ENCODE measurements at places on chromosomes 3 and 15. TPM values are rescaled to one million over a fixed set of nuclear protein-coding genes. Genes with fewer than 3 reads are reported as not detected.

The AADACL2 gene
- total RNA-seq = not detected

GRCh38 chr3:58898513-58898912 is 151.3 kb downstream of the CFAP20DC start:
- DNase-seq = no peak

GRCh38 chr3:153856932-153857331 is 264.3 kb upstream of the ARHGEF26 start:
- DNase-seq = no peak

GRCh38 chr3:194259982-194260766 is 91.0 kb downstream of the CPN2 start:
- no peak for DNase-seq

DNA sequence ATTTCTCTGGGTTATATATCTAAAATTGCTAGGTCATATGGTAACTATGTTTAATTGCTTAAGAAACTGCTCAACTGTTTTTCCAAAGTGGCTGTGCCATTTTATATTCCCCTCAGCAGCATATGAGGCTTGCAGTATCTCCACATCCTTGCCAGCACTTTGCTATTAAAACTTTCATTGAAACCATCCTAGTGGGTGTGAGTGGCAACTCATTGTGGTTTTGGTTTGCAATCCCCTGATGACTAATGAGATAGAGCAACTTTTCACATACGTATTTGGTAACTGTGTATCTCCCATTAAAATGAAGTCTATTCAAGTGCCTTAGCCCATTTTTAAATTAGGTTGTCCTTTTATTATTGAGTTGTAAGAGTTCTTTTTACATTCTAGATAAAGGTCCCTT is 17.3 kb downstream of the KPNA1 start:
- no peak for DNase-seq

DNA sequence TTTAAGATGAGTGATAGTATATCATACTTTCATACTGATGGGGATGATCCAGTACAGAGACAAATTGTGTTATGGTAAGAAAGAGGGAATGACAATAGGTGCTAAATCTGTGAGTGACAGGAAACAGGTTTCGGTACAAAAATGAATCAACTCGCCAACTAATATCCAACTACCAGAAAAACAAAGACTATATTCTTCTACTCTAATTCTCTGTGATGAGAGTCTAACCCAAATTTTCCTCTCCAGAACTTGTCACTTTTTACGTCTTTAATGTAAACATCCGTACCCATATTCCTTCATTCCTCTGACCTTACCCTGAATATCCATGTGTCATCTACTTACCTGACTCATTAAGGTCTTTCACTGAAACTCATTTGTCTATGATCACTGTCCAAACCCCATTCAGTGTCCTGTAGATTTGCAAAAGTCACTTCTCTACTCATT is 39.6 kb downstream of the SCAPER start:
- no peak for DNase-seq

DNA sequence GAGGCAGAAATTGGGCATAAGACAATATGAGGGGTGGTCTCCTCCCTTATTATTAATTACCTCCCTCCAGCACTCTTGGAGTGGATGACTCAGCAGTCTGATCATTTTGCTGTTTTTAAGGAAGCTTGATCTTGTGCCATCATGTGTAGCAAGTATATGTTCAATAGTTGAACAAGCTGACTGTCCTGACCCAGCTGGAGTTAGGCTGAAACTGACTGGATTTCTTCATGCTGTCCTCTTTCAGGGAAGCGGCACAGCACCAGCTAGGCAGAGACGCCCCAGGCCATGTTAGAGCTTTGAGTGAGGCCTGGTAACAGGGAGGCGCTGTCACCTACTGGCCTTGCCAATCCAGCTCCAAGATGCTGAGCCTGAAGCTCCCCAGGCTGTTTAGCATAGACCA is 54.4 kb upstream of the KIF23 start:
- DNase-seq = no peak

- DNase-seq = no peak
Observed at GRCh38 chr15:39578851-39579486, 1.9 kb upstream of the THBS1 start.

- no peak for DNase-seq
Observed at GRCh38 chr15:61820951-61821350, 239.3 kb downstream of the VPS13C start.

DNA sequence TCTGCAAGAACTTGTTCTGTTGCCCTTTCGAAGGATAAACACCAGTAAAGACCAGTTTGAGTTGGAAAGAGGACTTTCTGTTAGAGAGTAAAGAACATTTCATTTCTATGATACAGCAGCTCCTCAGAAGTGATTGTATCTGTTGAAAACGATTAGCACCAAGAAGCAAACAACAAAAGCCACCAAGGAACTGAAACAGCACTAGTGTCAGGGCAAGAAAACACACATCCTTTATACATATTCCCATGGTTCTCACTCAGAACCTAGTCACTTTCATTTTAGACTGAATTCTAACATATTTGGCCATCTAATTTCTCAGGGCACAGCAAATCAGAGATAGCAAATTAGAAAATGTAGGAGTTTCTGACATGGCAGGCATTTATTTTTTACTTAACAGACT is 116.1 kb downstream of the ATP1B3 start:
- DNase-seq = no peak

DNA sequence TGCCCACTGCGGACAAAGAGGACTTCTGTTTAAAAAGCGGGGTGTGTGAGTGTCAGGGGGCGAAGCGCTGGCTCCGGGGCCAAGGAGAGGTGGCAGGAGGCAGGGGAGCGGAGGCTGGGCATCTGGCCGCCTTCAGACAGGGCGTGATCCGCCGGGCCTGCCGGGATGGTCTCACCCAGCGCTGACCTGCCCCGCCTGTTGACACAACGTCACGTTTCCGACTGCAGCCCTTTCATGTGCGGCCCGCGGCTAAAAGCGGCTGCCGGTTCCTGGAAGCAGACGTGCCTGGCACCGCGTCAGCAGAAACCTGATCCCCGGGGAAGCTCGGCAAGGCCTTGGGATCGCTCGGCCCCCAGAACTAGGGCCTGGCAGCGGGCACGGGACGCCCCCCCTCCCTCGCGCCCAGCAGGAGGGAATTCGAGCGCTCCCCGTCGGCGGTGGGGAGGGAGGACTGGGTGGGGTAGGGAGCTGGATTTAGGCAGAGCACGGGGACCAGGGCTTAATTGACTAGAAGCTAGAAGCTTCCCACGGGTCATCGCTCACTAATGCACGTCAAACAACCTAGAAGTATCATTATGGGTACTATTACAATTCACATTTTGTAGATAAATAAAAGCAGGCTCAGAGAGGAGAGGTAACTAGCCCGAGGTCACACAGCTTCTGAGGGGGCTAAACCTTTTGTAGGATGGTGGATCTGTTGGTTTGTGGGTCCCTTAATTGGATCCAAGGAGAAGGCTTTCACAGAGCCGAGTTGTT is 7.7 kb downstream of the BHLHE40 start:
- DNase-seq = peak; percentile 99

GRCh38 chr3:66494959-66495667 is 5.7 kb downstream of the LRIG1 start:
- no peak for DNase-seq

- DNase-seq = no peak
Observed at GRCh38 chr3:56154297-56154696, 314.0 kb downstream of the ERC2 start.

DNA sequence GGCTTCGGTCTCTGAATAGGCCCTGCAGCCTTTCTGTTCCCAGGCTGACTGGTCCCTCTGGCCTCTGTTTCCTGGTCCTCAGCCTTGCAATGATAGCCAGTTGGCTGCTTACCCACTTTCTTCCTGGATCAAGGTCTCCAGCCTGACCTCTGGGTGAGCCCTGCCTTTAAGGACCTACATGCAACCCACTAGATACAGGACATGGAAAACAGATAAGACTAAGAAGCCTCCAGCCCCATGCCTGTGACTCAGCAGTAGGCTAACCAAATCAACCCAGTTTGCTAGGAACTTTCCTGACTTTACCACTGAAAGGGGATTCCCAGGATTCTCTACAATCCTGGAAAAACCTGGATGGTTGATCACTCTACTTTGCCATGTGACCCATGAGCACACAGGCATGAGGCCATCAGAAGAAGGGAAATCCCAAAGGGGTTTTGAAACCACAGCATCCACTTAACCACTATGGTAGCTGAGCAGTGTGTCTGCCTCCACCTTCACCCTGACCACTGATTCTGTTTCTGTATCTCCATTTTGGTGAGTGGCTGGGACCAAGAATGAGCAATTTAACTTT is 188.1 kb downstream of the CHST2 start:
- no peak for DNase-seq

Data from pancreas (tissue), 10 donors.